ENCODE measurements at places on chromosomes 11 and 22. TPM values are rescaled to one million over a fixed set of nuclear protein-coding genes. Genes with fewer than 3 reads are reported as not detected.

Gene BARX2
- not detected for total RNA-seq

Gene HMOX1
- total RNA-seq, result 3.1 TPM

Gene CCDC81
- total RNA-seq, result 0.47 TPM

Gene USP2
- 0.23 TPM for total RNA-seq

Gene SMIM38
- 0.36 TPM for total RNA-seq

Gene TUB
- not detected for total RNA-seq

Gene OR51B5
- total RNA-seq, result not detected

Gene TESMIN
- total RNA-seq, result 3.8 TPM

Gene XKR3
- total RNA-seq, result not detected

Gene RIC3
- 57.6 TPM for total RNA-seq

Gene CSF2RB
- 0.60 TPM for total RNA-seq

Gene UBASH3B
- 33.7 TPM for total RNA-seq

Gene SMC1B
- 0.16 TPM for total RNA-seq

Gene CARD18
- total RNA-seq, result not detected

Gene TAF6L
- 34.9 TPM for total RNA-seq

Gene TUT1
- total RNA-seq, result 46.4 TPM

Gene RFPL3
- not detected for total RNA-seq

Gene SF1
- 1,057 TPM for total RNA-seq

Gene P2RX6
- total RNA-seq, result 2.7 TPM

Gene KCTD17
- total RNA-seq, result 26.1 TPM
